ENCODE measurements at places on chromosomes 5 and 9. TPM values are rescaled to one million over a fixed set of nuclear protein-coding genes. Genes with fewer than 3 reads are reported as not detected.

DNA sequence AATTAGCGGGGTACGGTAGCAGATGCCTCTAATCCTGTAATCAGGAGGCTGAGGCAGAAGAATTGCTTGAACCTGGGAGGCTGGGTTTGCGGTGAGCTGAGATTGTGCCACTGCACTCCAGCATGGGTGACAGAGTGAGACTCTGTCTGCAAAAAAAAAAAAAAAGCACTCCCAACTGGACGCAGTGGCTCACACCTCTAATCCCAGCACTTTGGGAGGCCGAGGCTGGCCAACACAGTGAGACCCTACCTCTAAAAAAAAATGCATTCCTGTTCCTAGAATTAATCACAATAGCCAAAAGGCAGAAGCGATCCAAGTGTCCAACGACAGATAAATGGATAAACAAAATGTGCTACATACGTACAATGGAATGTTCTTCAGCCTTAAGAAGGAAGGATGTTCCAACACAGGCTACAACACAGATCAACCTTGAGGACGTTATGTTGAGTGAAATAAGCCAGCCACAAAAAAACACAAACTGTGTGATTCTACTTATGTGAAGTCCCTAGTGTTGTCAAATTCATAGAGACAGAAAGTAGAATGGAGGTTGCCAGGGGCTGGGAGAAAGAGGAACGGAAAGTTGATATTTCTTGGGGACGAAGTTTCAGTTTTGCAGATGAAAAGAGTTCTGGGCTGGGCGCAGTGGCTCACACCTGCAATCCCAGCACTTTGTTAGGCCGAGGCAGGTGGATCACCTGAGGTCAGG lies 13.8 kb downstream of the FAM78A start:
- peaks cover 3% of the 10 kb centered on the region for H3K36me3 ChIP-seq
- no peak for DNase-seq
- H3K27ac ChIP-seq, result no peak overlapping the region
- H3K4me1 ChIP-seq, result no peaks in the 10 kb centered on the region
- H3K27me3 ChIP-seq, result no peaks in the 10 kb centered on the region
- H3K4me3 ChIP-seq, result no peak overlapping the region

DNA sequence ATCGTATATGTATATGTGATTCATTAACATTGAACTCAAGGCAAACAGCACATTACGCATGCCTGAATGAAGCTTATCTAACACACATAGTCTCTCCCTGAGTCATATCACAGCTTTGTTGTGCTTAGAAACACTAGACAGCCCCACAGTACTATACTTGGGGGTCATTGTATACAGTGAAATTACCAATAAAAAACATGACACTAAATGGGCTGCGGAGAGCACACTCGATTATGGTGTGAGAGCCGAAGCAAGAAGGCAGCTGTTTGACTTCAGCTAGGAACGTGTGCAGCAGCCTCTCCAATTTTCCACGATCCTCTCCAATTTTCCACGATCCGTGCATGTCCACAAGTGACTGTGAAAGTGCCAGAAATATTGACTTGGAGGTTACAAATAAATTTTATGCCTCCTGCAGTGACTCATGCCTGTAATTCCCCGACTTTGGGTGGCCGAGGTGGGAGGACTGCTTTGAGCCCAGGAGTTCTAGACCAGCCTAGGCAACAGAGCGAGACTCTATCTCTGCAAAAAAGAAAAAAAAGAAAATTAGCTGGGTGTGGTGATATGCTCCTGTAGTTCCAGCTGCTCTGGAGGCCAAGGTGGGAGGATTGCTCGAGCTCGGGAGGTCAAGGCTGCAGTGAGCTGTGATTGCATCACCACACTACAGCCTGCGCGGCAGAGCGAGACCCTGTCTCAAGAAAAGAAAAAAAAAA lies 102.4 kb downstream of the DAPK1 start:
- H3K4me1 ChIP-seq, result peaks cover 2% of the 10 kb centered on the region
- peaks cover 8% of the 10 kb centered on the region for H3K36me3 ChIP-seq
- no peak for DNase-seq
- no peak overlapping the region for H3K27ac ChIP-seq
- no peak overlapping the region for H3K4me3 ChIP-seq

DNA sequence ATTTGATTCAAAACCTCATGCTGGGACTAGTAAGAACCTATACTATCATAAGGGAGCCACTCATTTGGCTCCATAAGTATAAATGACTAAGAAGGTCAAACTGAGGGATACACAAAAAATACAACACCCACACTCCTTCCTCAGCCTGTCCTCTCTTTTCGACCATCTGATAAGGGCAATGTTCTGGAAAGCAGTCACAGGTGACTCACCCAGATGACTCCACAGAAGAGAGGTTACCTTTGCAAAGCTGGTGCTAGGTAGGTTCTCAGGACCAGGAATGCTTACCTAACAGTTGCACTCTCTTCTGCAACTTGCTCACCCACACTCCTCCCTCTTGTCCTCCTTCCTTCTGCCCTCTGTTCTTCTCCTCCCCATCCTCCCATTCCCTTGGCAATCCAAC lies 32.9 kb downstream of the LHFPL2 start:
- no peaks in the 10 kb centered on the region for H3K27me3 ChIP-seq
- H3K27ac ChIP-seq, result no peak overlapping the region
- peaks cover 8% of the 10 kb centered on the region for H3K4me1 ChIP-seq

DNA sequence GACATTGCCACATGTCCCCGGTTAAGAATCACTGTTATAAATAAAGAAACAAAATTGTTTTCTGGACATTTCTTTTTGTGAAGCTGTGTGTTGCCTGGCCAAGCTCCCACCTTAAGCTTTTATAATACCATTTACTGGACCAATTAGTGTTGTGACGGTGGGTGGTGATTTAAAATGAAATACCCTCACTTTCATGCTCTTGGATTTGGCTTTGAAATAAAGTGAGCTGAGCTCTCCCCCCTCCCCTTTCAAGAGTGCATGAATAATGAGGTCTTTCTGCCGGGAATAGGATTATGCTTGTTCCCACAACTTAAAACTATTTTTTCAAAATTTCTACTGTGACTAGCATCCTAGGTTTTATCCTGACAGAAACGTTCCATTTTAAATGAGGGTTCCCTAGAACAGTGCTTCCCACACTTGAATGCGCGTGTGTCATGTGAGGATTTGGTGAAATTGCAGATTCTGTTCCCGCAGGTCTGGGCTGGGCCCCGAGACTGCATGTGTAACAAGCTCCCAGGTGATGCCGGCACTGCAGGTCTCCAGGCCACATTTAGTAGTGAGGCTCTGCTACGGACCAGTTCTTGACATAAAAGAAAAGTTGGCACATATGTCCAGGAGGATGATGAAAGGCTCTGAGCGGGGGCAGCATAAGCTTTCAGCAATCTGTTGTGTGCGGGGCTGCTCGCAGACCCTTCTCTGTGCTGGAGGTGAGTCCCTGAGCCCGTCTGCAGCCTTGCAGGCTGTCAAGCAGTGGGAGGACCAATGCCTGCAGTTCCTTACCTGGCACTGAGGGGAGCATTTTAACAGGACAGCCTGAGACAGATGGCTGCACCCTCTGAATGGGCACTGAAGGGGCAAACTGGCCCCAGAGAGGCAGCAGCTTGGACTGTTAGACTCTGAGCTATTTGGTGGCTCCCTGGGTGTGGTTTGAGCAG lies 24.4 kb downstream of the IQGAP2 start:
- peaks cover 31% of the 10 kb centered on the region for H3K4me1 ChIP-seq
- peaks cover 4% of the 10 kb centered on the region for H3K36me3 ChIP-seq
- peak overlapping the region; percentile 92 for H3K27ac ChIP-seq

GRCh38 chr5:11507156-11507910 lies 396.9 kb downstream of the CTNND2 start:
- H3K27ac ChIP-seq, result no peak overlapping the region
- H3K27me3 ChIP-seq, result no peaks in the 10 kb centered on the region
- no peaks in the 10 kb centered on the region for H3K4me1 ChIP-seq
- H3K4me3 ChIP-seq, result no peak overlapping the region
- DNase-seq, result no peak
- H3K36me3 ChIP-seq, result no peaks in the 10 kb centered on the region

DNA sequence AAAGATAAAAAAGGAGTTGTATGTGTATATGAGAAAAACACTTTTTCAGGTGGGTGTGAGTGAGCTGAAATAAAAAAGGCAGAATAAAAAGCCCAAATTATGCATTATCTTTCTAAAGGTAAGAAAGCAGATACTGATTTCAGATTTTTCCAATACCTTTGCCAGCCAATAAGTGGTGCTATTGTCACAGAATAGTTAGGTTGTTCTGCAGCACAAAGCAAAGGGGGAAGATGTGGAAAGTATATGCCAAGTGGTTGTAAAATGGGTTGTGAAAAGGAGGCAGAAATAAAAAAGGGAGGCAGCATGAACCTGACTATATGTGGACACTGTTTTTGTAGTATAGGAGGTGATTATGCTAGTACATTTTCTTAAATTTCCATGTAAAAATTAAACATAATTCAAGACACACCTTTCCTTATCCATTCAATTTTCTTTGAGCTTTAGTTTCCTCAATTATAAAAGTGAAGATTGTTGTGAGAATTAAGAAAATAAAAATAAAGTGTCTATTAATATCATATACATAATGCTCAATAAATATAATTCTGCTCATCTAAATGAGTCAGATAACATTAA lies 106.7 kb downstream of the SMIM15 start:
- H3K27me3 ChIP-seq, result no peaks in the 10 kb centered on the region
- H3K4me1 ChIP-seq, result no peaks in the 10 kb centered on the region
- DNase-seq, result no peak

GRCh38 chr9:121197132-121197531 lies 4.5 kb downstream of the RAB14 start:
- H3K27me3 ChIP-seq, result no peaks in the 10 kb centered on the region
- no peaks in the 10 kb centered on the region for H3K4me1 ChIP-seq
- H3K36me3 ChIP-seq, result no peaks in the 10 kb centered on the region
- no peak overlapping the region for H3K4me3 ChIP-seq

GRCh38 chr9:134908524-134909309 lies 9.0 kb downstream of the FCN1 start:
- no peak overlapping the region for H3K4me3 ChIP-seq
- H3K27ac ChIP-seq, result no peak overlapping the region
- no peaks in the 10 kb centered on the region for H3K36me3 ChIP-seq
- no peaks in the 10 kb centered on the region for H3K27me3 ChIP-seq
- no peak for DNase-seq

DNA sequence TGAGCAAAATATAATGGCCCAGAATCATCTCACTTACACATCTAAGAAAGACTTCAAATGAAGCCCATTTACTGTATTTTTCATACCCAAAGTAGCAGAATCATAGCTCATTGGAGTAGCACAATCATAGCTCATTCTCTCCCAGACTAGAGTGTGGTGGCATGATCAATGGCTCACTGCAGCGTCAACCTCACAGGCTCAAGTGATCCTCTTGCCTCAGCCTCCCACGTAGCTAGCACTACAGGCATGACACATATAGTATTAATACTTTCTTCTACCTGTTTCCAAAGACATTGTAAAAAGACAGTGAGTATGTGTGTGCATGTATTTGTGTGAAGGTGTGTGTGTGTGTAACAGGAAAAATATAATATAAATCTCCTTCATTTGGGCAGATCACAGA lies 1247.9 kb upstream of the ACO1 start:
- no peak for DNase-seq
- H3K4me3 ChIP-seq, result no peak overlapping the region
- no peaks in the 10 kb centered on the region for H3K36me3 ChIP-seq

GRCh38 chr9:73780916-73781315 lies 629.3 kb downstream of the ANXA1 start:
- H3K4me1 ChIP-seq, result no peaks in the 10 kb centered on the region
- no peak for DNase-seq
- H3K36me3 ChIP-seq, result peaks cover 4% of the 10 kb centered on the region
- no peak overlapping the region for H3K27ac ChIP-seq

- H3K4me3 ChIP-seq, result no peak overlapping the region
- no peak overlapping the region for H3K27ac ChIP-seq
- peaks cover 7% of the 10 kb centered on the region for H3K4me1 ChIP-seq
Measured at GRCh38 chr5:43156388-43156787, 35.6 kb upstream of the NIM1K start.

DNA sequence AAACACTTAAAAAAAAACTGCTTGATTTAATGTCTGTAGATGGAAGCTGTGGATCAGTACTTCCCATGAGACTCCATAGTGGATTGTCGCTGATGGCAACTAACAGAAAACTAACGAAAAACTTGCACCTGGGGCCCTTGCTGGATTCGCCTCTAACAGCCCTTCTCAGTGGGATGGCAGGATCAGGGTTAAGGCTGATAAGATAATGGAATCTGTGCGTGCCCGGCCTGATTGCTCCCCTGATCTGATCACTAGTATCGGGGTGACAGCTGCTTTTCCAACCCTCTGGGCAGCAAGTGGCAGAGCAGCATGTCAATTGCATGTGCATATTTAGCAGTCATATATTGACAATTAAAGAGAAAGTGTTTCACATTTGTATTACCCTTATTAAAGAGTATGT lies 185.8 kb upstream of the ELAVL2 start:
- H3K4me1 ChIP-seq, result no peaks in the 10 kb centered on the region
- H3K27me3 ChIP-seq, result no peaks in the 10 kb centered on the region
- no peak overlapping the region for H3K27ac ChIP-seq
- no peaks in the 10 kb centered on the region for H3K36me3 ChIP-seq
- H3K4me3 ChIP-seq, result no peak overlapping the region

DNA sequence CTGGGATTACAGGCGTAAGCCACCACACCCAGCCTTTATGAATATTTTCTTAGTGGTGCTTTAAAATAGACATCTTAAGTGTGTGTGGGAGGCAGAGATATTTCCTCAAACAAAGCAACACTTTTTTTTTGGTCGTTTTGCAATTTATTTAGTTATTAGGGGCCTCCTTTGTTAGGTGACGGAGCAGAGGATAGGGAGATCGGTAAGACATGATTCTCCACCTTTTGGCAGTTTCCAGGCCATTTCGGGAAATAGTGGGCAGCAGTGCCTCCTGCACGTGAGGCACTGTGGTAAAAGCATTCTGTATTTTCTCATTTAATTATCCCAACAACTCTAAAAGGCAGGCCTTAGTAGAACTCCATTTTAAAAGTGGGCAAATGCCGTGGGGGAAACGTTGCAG lies 1.9 kb downstream of the OCLN start:
- DNase-seq, result no peak
- peaks cover 3% of the 10 kb centered on the region for H3K4me1 ChIP-seq
- peak overlapping the region; percentile 91 for H3K4me3 ChIP-seq
- H3K36me3 ChIP-seq, result no peaks in the 10 kb centered on the region

GRCh38 chr5:14041528-14042192 lies 97.2 kb upstream of the DNAH5 start:
- H3K27ac ChIP-seq, result no peak overlapping the region
- no peak overlapping the region for H3K4me3 ChIP-seq
- no peaks in the 10 kb centered on the region for H3K27me3 ChIP-seq
- peaks cover 2% of the 10 kb centered on the region for H3K36me3 ChIP-seq
- H3K4me1 ChIP-seq, result peaks cover 10% of the 10 kb centered on the region
- DNase-seq, result no peak

- H3K4me1 ChIP-seq, result peaks cover 4% of the 10 kb centered on the region
- no peak overlapping the region for H3K27ac ChIP-seq
- no peak for DNase-seq
- no peaks in the 10 kb centered on the region for H3K27me3 ChIP-seq
Measured at GRCh38 chr9:2704504-2704903, 12.8 kb upstream of the KCNV2 start.

Gene GPR150
- total RNA-seq, result not detected

Gene CNTFR
- total RNA-seq, result 0.55 TPM

Gene TAF1L
- total RNA-seq, result not detected

Gene LRRC19
- not detected for total RNA-seq
